Suppressor macrophage treated with lipopolysaccharide for 1 hour (primary cell): ENCODE measurements at places on chromosomes 1 and 21.
A peak's percentile ranks its signal among the peaks of the same experiment; 100 is the strongest.

DNA sequence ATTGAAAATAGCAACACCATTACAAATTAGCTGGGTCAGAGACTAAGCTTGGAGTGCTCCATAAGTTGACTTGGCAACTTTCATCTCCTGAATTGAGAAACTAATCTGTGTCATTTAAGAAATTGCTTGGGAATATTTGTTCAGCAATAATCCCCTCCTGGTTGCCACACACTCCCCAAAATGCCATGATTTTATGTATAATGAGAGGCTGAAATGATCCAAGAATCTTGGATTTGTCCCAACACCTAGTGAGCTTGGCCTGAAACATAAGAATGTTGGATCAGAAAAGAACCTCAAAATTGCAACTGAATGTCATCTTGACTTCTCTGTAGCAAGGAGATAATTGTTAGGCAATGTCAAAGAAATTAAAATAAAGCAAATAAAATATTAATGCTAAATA, 805.9 kb upstream of the ADAMTS5 start:
- no peak for DNase-seq

DNA sequence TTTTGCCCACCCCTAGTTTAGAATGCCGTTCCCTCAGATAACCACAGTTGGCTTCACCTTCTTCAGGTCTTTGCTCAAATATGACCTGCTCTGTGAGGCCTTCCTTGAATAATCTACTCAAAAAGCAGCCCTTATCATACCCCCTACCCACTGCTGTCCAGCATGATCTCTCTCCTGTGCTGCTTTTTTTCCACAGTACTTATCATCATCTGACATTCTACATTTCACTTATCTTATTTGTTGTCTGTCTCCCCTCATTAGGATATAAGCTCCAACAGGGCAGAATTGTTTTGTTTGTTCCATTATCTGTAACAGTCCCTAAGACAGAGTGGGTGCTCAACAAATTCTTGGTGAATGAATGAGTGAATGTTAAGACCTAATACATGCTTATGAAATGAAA, 18.1 kb downstream of the USP24 start:
- no peak for DNase-seq

- peak; percentile 43 for DNase-seq
Measured at GRCh38 chr1:206015071-206015470, 8.6 kb downstream of the CTSE start.

DNA sequence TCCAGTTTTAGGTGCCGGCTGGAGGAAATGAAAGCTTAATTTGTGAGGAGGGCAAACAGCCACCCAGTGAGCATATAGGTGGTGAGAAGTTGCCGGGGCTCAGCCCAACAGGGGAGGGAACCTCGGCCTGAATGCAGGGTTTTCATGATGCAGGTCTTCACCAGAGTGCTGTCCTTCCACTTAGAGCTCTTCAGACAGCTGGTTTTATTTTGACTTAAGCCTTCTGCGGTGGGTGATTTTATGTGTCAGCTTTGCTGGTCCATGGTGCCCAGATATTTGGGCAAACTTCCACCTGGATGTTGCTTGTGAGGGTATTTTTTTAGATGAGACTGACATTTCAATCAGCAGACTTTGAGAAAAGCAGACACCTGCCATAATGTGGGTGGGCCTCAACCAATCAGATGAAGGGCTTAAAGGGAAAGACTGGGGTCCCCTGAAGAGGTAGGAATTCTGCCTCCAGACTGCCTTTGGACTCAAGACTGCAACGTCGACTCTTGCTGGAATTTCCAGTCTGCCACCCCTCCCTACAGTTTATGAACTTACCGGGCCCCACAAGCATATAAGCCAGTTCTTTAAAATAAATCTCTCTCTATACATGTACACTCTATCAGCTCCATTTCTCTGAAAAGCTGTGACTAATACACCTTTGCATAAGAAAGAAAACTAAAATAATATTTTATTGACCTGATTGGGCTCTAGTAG, 72.8 kb downstream of the RHOU start:
- DNase-seq = no peak

DNA sequence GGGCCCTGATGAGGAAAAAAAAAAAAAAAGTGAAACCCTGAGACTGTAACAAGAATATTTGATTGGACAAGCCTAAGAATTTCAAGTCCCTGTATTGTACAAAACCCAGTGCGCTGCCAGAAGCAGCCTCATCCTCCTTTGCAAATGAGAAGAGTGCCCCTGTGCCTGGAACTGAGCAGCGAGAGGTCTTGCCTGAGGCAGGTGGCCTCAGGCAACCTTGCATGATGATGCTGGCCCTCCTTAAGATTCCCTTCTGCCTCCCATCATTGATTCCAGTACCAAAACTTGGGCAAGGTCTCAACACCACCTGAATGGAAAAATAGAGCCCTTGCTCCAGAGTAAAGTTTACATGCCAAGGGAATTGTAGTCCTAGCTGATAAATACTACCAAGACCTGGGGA, 129.6 kb upstream of the RAB4A start:
- no peak for DNase-seq

- peak; percentile 86 for DNase-seq
Measured at GRCh38 chr1:224333309-224333926, 3.4 kb upstream of the NVL start.

DNA sequence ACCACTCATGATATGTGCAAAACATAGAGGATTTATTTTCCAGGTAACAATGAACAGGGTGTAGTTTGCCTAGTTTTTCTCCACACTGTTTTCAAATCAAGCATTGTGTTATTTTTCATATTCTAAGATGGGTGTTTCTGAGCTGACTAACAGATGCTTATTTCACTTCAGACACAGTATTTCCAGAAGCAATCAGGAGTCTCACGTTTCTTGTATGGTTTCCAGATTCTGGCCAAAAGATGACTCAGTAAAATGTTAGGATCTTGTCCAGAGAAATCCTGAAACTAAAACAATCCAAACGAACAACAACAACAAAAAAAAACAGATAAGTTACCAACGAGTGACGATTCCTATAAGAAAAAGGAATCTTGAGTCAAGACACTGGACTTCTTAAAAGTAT, 5.3 kb downstream of the UTS2 start:
- no peak for DNase-seq

DNA sequence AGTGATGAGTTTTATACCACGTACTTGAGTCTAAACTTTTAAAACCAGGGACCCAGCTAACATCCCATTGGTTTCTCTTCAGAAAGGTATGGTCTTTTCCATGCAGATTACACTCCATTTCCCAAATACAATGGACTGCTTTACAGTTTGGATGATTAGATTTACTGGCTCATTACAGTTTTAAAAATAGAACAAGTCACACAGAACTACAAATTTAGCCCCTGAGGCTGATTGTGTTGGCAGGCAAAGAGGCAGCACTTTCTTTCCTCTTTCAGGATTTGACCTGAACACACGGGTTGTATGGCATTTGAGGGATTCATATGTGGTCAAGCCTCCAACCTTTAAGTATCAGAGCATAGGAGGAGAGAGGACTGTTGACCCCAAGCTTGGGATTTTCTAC, 21.8 kb upstream of the VTCN1 start:
- no peak for DNase-seq

DNA sequence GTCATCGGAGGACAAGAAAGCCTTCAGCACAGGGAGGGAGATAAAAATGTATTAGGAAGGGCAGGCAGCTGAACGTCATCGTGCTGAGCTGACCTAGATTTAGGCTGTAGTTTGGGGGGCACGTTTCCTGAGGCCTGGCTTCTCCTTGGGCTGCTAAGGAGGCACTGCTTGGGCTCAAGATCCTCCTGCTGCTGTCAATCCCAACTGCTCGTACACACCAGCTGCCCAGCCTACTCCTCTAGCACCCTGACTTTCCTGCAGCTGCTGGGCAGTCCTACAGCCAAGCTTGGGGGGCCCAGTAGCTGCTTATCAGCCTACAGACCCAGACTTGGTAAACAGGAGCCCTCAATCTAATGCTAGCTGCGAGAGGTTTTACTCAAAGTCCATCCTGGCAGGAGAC, 6.2 kb downstream of the TMEM35B start:
- no peak for DNase-seq

- no peak for DNase-seq
Measured at GRCh38 chr1:81666586-81666985, 134.1 kb upstream of the ADGRL2 start.

DNA sequence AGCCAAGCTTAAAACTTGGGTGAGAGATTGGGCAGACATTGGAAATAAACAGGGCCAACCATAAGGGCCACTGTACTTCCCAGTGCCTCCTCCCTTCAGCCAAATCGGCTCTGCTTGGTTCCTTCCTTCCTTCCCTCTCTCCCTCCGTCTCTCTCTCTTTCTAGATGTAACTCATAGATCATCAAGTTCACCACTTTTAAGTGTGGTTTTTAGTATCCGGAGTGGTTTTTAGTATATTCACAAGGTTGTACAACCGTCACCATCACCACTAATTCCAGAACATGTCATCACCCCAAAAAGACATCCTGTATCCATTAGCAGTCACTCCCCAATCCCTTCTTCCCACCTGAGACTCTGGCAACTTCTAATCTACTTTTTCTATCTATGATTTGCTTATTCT, 51.0 kb downstream of the MYSM1 start:
- DNase-seq = no peak
